ENCODE measurements at places on chromosomes 12 and 14.

GRCh38 chr14:55404173-55404854 lies 7.3 kb downstream of the ATG14 start:
- no peak for DNase-seq

- peak; percentile 44 for DNase-seq
These were observed 14.3 kb upstream of the PAPLN start for GRCh38 chr14:73223049-73223448.

GRCh38 chr14:28243600-28243999 lies 523.0 kb upstream of the FOXG1 start:
- DNase-seq = peak; percentile 40

GRCh38 chr14:72844524-72844923 lies 49.4 kb downstream of the DPF3 start:
- DNase-seq = no peak

GRCh38 chr14:58663494-58664111 lies 25.8 kb downstream of the DACT1 start:
- DNase-seq = peak; percentile 97

DNA sequence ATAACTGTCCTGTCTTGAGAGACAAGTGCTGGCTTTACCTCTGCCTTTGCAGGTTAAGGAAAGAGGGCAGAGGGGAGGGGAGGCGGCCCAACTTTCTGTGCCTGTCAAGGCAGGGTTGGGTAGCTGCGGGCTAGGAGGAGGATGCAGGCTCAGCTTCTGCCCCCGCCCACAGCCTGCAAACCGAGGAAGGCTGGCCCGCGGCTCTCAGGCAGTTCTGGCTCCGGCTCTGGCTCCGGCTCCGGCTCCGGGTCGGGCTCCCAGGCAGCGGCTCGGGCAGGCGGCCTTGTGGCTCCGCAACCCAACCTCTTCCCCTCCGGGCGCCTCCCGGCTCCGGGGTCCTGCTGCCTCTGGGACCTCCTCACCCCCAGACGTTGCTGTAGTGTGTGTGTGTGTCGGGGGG lies 92.9 kb downstream of the TMEM30B start:
- no peak for DNase-seq

- DNase-seq = no peak
These were observed 164.3 kb downstream of the GRIN2B start for GRCh38 chr12:13817131-13817530.

DNA sequence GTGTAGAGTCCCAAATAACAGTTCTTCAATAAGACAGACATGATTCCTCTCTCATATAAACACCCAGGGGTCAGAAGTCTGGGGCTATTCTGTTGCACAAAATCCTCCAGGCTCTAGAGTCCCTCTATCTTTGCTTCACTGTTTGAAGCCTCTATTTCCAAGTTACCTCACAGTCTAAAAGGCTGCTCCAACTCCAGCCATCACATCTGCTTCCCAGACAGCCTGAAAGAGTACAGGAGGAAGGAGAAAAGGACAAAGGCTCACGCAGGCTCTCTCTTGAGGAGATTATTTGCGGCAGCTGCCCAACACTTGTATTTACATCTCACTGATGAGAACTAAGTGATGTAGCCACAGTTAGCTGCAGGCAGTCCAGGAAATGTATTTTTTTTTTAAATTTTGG lies 6.4 kb downstream of the PAPLN start:
- no peak for DNase-seq

DNA sequence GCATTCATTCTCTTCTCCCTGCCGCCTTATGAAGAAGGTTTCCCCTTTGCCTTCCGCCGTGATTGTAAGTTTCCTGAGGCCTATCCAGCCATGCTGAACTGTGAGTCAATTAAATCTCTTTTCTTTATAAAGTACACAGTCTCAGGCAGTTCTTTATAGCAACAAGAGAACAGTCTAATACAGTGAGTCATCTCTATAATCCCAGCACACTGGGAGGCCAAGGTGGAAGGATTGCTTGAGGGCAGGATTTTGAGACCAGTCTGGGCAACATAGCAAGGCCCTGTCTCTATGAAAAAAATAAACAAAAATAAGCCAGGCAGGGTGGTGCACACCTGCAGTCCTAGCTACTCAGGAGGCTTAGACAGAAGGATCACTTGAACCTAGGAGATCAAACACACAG lies 259.9 kb downstream of the CEP128 start:
- DNase-seq = peak; percentile 61

GRCh38 chr12:100225491-100225890 lies 24.9 kb downstream of the ACTR6 start:
- DNase-seq = no peak

DNA sequence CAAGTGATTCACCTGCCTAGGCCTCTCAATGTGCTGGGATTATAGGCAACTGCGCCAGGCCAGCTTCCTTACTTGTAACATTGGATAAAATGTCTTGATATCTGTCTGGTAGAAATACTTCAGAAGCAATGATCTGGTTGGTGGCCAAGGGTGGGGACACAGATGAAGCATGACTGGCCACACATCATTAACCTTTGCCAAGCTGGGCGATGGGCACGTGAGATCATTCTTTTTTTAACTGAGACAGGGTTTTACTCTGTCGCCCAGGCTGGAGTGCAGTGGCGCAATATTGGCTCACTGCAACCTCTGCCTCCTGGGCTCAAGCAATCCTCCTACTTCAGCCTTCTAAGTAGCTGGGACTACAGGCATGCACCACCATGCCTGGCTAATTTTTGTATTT lies 31.1 kb downstream of the PLEKHH1 start:
- no peak for DNase-seq

- peak; percentile 89 for DNase-seq
These were observed at the start of gene FBLN5 for GRCh38 chr14:91947475-91948184. FBLN5 (minus strand) TSS chr14:91947694; CDS start chr14:91947229, 465 bp downstream.

GRCh38 chr12:87254381-87255030 lies 774.7 kb downstream of the C12orf50 start:
- DNase-seq = peak; percentile 46

DNA sequence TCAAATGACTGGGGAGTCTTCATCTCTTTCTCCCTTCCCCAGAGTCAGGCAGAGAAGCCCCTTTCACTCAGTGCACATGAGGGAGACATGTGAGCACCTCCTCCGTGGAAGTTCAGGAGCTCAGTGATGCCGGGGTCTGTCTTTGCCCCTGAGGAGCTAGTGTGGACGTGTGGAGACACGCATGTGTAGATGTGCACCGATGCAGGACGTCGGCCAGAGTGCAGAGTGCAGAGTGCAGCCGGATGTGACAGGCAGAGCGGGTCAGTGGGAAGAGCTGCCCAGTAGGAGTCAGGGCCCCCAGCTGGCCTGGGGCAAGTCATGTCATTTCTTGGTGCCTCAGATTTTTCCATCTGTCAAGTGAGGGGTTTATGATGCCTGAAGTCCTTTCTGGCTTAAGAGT lies 20.7 kb downstream of the TSPAN9 start:
- DNase-seq = no peak

DNA sequence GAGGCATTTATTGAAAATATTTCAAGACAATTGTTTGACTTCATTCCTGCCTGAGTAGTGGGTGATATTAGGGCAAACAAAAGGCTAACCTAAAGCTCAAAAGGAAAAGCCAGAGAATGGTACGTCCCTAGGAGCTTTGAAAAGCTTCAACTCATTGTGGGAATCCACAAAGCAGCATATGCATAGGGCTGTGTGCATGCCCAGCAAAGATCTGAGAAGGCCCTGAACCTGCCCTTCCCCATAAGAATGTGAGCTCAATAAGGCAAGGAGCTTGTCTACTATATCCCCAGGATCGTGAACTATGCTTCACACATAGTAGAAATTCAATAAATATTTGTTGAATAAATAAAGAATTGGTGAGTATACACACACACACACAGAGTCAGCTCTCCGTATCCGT lies 19.1 kb upstream of the RAD52 start:
- DNase-seq = no peak

- DNase-seq = no peak
These were observed 22.0 kb downstream of the GALC start for GRCh38 chr14:87971010-87971409.

- DNase-seq = no peak
These were observed 125.9 kb upstream of the NTF3 start for GRCh38 chr12:5305886-5306545.

DNA sequence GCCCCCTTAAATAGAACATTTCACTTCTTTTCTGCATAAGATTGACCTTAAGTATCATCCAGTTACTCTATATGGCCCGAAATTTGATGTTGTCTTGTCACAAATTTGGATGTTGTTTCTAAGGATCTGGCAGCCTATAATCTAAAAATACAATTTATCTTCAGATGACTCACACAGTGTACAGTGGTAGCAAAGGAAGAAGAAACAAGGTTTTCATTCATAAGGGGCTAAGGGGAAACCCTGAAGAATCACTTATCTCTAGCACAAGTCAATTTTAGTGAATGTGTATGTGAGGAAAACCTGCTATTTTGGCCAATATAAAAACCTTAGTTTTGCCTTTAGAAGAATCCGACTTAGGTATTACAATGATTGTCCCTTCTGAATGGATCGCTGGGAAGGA lies 606.3 kb upstream of the LRFN5 start:
- no peak for DNase-seq

DNA sequence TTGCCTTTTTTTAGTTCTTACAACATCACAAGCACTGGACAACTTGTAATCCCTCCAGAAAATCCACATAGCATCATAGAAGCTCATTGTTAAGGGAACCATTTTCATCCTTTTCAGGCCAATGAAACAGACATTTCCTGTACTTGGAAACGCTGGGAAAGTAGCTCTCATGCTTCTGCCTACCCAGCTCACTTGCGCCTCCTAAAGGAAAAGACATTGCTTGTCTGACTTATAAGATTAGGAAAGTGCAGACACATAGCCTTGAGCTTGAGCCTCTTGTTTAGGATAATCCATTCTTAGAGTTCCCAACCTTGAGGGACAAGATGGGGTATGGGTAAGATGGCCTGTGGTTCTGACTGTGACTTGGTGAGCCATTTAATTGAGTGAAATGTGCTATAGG lies 589.5 kb downstream of the NOVA1 start:
- DNase-seq = peak; percentile 24

- no peak for DNase-seq
These were observed 66.3 kb downstream of the VRK1 start for GRCh38 chr14:96863327-96863985.

DNA sequence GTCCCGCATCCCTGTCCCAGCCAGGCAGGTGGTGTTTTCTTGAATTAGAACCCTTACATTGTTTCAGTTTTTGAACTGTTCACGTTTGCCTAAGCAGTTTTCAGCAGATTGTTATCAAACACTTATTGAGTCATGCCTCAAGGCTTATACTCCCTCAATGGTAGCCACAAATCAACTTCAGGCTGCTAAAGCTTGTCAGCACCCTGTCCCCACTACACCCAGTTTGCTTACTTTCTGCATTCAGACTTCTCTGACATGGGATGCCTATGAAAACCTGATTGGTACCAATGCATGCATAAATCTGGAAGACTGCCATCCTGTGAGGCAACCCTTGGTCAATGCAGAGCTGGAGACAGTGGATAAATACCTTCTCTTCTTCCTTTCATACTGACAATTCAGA lies 225.4 kb downstream of the BTG1 start:
- peak; percentile 52 for DNase-seq

DNA sequence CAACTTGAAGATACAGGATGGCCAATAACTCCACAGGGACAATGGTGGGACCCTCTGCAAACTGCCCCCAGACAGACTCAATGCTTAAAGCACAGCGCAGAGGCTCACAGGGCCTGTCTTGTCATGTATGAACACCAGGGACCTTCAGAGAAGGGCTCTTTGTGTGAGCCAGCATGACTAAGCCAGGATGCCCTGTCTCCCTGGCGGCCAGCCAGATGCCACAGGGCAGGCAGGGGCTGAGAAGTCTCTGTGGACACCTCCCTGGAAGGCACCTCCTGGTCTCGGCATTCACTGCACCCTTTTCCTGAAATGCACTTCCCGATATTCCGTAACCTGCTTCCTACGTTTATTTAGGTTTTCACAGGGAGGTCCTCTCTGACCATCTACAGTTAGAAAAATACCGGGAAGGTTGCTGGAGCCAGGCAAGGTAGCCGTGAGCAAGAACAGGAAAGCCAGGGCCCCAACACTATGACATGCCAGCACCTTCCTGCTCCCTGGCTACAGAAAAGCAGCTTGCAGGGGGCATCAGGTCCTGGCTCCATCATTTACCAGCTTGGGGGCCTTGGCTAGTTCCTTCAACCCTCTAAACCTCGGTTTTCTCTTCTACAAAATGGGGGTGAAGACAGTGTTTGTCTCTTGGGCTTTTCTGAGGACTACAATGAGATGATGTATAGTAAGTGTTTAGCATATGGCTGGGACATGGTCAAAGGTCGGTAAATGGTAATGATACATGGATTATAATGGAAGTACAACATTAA lies 65.0 kb downstream of the PITPNM2 start:
- DNase-seq = peak; percentile 23

- DNase-seq = no peak
These were observed 341.7 kb downstream of the DPF3 start for GRCh38 chr14:72552236-72552635.

DNA sequence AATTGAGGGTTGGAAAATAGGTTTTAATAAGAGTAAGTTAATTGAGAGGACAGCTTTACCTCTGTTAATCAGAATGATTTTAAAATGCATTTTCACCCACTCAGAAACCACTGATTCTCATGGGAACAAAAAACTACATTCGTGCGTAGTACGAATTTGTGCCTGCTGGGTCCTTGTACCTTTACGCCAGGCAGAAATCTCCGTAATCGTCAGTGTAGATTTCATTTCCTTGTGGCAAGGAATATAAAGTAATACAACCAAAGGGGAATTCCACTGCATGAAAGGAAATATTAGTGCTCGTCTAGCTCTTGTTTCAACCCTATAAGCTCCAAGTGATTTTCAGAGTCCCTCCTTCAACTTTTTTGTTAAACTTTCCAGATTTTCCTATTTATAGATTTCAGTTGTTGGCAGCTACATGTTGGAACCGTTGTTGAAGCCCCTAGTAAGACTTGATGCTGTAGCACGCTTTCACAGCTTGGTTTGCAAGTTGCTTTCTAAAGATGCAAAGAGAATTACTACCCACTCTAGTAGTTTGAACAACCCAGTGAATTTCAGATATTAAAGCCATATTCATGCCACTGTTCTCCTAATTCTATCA lies 90.6 kb downstream of the ETV6 start:
- peak; percentile 35 for DNase-seq

DNA sequence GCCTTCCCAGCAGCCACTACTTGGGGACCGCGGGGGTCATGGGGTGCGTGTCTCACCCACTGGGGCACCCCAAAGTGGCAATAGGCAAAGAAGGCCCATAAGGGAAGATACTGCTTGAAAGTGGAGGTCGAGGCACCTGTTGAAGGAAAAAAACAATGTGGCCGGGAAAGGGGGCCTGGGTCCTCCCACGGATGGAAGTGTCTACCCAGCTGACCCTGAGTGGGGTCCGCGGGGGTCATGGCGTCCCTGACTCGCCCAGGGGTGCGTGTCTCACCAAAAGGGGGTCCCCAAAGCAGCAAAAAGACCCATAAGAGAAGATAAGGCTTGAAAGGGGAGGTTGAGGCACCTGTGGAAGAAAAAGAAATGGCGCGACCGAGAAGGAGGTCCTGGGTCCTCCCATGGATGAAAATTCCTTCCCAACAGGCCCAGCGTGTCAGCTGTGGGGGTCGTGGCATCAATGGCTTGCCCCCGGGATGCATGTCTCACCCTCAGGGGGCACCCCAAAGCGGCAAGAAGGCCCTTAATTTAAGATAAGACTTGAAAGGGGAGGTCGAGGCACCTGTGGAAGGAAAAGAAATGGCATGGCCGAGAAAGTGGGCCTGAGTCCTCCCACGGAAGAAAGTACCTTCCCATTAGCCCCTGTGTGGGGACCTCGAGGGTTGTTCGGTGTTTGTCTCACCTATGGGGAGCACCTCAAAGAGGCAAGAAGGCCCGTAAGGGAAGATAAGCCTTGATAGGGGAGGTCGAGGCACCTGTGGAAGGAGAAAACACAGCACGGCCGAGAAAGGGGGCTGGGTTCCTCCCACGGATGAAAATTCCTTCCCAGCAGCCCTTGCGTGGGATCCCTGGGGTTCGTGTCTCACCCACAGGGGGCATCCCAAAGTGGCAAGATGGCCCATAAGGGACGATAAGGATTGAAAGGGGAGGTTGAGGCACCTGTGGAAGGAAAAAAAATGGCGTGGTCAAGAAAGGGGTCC lies 266.0 kb downstream of the ALG10 start:
- DNase-seq = no peak

Measured in iris pigment epithelial cell (primary cell).